Thymus (tissue), 14 donors: ENCODE measurements at places on chromosomes 2 and 18. TPM values are rescaled to one million over a fixed set of nuclear protein-coding genes. Genes with fewer than 3 reads are reported as not detected.

The PCGF1 gene
- total RNA-seq: 14.1 TPM

The SLC8A1 gene
- total RNA-seq: 20.4 TPM

The REG1B gene
- not detected for total RNA-seq

The CNDP1 gene
- total RNA-seq: 0.09 TPM

- no peak for DNase-seq
These were observed 10.2 kb downstream of the GBX2 start for GRCh38 chr2:236157815-236158498.

- DNase-seq: no peak
These were observed 160.4 kb upstream of the PID1 start for GRCh38 chr2:229431327-229431954.

DNA sequence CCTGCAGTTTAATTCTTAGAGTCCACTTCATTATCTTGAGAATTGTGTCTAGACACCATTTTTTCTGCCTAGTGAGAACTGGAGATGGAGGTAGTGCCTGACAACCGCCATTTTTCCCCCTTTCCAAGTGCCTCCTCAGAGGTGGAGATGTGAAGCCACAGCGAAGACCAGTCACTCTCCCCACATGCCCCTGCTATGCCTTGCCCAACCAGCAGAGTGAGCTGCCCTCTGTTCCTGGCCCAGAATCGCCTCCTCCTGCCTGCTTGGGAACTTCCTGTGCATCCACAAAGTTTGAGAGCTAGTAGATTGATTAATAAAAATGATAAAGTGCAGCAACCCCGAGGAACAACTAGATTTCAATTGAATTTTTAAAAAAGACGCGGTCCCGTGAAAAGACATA lies 123.3 kb downstream of the CLIP4 start:
- no peak for DNase-seq

DNA sequence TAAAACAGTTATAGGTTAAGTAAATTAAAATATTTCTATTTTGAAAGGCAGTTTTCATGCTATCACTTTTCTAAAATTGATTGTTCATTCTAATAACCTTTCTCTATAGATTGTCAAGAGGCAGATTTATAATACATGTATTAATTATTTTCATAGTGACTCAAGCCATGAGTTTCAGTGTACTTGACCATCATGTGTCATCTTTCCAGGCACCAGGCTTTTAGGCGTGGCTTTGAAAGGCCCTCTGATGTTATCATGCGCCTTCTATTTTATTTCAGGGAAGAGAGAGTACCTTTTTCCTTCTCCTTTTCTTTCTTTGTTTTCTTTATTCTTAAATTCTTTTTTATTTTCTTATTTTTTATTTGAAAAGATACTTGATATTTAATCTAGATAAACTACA lies 128.3 kb upstream of the ETAA1 start:
- DNase-seq: no peak

GRCh38 chr2:98088261-98088660 lies 1.3 kb downstream of the VWA3B start:
- DNase-seq: no peak
